ENCODE measurements at places on chromosomes 2 and 18.

- DNase-seq = no peak
Measured at GRCh38 chr2:83596592-83597282, 862.3 kb downstream of the SUCLG1 start.

GRCh38 chr18:3757361-3757760 lies 307.4 kb downstream of the TGIF1 start:
- DNase-seq = no peak

GRCh38 chr18:9319333-9319732 lies 15.2 kb upstream of the TWSG1 start:
- no peak for DNase-seq

GRCh38 chr2:31217465-31218200 lies at the start of gene CAPN14:
Gene CAPN14, minus strand, starts transcription at chr2:31217515. Its CDS starts 12,068 bp downstream, at chr2:31205447.
- no peak for DNase-seq

DNA sequence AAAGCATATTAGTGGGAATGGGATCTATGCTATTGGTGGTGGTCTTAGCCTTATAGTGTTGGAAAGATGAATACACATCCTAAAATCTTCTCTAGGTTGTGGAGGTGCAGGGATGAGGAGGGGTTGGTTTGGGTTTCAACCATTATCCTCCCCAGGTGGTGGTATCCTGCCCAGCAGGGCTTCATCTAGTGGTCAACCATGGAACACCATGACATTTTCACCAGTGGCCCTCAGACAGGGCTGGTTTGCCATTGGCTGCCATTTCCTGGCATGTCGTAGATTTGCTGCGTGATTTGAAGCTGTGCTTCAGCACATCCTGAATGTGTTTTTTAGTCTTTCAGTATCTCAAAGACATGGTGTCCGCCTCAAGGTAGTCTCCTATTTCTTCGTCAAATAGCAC lies 391.2 kb upstream of the HNRNPA3 start:
- DNase-seq = no peak

DNA sequence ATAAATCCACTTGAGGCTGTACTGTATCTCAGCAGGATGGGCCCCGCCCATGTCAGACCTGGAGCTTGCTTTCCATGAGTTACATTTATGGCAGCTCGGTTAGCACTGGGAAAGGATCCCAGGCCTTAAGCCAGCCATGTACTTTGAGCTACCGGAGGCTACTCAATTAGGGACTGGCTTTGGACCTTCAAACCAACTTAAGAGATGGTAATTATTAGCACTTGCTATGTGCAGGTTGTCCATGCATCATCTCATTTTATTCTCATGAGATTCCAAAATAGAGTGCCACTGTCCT lies 64.4 kb downstream of the ACTR2 start:
- no peak for DNase-seq

GRCh38 chr18:29501952-29502351 lies 1325.0 kb upstream of the CDH2 start:
- DNase-seq = no peak

DNA sequence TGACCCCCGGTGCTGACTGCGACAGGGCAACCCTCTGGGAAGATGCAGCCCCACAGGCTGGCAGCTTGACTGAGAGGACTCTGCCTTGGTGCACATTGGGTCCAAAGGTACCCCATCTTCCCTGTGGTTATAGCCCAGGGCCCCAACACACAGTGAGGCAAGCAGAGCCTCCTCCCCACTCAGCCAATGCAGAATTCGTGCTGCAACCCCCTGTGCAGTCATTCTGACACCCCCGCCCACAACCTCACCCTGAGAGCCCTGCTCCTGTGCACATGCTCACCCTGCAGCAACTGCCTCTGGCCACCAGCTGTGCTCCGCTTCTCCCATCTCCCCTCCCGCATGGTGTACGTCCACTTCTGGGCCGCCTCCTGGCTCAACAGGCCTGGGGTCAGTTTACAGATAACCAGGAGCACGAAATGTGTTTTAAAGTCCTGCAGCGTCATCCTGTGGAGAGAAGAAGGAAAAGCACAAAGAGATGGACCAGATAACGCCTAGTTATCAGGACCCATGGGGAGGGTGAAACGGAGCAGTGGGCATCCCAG lies 24.4 kb downstream of the CAPN14 start:
- no peak for DNase-seq

- DNase-seq = no peak
Measured at GRCh38 chr2:150125188-150125587, 362.3 kb downstream of the RND3 start.

- no peak for DNase-seq
Measured at GRCh38 chr2:38375696-38376345, 1.3 kb downstream of the ATL2 start.
